ENCODE measurements at places on chromosomes 3 and 15. TPM values are rescaled to one million over a fixed set of nuclear protein-coding genes. Genes with fewer than 3 reads are reported as not detected.
A peak's percentile ranks its signal among the peaks of the same experiment; 100 is the strongest.

Gene MUSTN1
- total RNA-seq, result 1,130 TPM

DNA sequence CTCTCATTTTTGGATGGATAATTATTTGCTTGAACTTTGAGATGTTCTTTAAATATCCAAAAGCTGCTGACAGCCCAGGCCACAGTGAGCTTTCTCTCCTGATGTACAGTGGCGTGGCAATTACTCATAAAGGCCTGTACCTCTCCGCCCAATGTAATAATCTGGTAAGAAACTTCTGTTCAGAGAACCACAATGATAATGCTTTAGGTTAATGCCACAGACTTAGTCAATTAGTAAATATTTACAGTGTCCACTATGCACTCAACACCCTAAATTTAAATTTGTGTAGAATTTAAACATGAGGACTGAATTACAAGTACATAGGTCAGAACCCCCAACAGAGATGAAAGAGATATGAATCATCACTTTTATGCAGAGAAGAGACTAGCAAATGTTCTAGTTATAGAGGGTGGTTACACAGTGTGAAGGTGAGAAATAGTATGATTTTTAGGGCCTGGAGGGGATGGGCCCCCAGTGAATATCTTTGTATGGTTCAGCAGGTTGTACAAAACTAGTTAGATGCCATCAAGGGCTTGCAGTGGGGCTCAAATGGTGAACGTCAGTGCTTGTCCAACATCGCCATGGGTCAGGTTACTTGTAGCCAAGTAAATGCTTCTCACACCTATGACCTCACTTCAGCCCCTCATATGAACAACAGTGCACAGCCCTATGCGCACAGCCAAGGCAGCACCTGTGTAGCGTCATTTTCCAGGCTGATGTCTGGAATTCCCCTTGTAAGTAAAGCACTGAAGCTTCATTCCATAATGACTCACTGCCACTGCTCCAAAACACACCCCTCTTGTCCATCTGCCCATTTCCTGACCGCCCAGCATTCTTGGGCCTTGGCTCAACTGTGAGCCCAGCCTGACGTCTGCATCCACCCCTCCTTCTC is 13.3 kb downstream of the ABHD2 start:
- DNase-seq, result peak; percentile 79

Gene RPL14
- total RNA-seq, result 1,323 TPM

- DNase-seq, result no peak
Measured at GRCh38 chr3:69426291-69426966, 40.5 kb upstream of the FRMD4B start.

Gene GMNC
- not detected for total RNA-seq

Gene DPP8
- 39.6 TPM for total RNA-seq

DNA sequence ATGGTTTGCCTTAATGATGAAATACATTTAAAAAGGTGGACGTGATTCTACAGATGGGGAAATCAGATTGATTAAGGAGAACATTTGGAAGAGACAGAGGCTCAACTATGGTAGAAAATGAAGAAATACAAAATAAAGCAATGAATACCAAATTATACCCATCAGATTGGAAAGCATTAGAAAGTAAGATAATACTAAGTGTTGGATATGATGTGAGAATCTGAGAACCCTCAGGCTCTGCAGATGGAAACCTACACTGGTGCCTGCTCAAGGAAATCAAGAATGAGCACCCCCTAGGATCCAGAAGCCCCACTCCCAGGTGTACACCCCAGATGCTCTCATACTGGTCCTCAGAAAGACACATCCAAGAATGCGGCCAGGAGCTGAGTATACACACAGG is 4.6 kb downstream of the FAM174B start:
- DNase-seq, result no peak

Gene SV2B
- total RNA-seq, result 2.1 TPM

Gene SETD5
- 64.9 TPM for total RNA-seq

Gene CHRNA3
- total RNA-seq, result not detected

Gene FSTL1
- total RNA-seq, result 43.9 TPM

DNA sequence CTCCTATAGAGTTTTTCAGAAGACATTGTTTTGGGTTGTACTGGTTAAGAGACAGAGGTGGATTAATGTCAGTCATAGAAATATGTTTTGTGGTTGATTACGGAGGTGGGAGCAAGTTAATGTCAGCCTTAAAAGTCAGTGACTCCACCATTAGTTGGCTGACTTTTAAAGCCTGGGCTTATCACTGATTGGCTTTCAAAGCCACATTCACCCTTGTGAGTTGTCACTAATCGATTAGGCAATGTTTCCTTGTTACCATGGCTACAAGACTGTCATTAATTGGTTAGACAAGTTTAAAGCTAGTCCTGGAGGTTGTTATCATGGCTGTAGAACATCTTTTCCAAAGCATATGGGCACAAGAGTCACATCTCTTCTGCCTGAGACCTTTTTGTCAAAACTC is 73.0 kb downstream of the NEO1 start:
- no peak for DNase-seq

GRCh38 chr3:177144922-177145321 is 52.4 kb downstream of the TBL1XR1 start:
- no peak for DNase-seq

Gene WDR6
- 63.5 TPM for total RNA-seq

- peak; percentile 66 for DNase-seq
Measured at GRCh38 chr15:63599401-63600000, 2.3 kb downstream of the FBXL22 start.

GRCh38 chr15:55267401-55268175 is 22.0 kb downstream of the RAB27A start:
- peak; percentile 61 for DNase-seq

DNA sequence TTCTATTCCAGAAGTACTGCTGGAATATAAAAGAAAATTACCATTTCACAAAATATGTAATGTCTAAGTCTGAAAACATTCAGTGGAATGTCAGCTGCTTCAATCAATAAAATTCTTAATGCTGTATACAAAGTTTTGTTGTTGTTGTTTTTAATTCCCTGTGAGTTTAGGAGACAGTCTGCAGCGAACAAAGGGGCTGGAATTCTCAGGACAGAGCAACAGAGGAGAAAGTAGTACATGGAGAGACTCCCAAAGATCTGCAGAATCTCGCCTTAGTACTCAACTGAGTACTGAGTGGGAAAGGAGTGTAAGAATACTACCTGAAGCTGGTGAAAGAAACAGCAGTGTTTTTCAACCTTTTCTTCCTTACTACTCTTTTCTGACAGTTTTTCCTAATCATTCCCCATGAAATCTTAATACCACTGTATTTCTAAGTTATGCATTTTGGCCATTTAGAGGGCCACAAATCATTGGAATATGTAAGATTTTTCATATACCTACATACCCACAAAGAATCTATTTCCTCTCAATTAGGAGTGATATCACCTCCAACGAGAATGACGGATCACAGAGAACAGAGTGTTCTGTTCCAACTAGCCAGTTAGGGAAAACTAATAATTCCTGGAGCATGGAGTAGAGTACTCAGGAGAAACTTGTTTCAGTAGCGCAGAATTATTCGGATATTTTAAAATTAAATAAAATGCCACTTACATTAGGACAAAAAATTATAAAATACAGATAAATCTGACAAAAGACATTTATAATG is 16.0 kb downstream of the ANKRD28 start:
- DNase-seq, result no peak

GRCh38 chr3:5840056-5840455 is 652.5 kb downstream of the EDEM1 start:
- DNase-seq, result no peak

Gene CHST2
- 2.1 TPM for total RNA-seq

GRCh38 chr3:84755860-84756259 is 202.9 kb upstream of the CADM2 start:
- DNase-seq, result no peak

Gene HTR3E
- not detected for total RNA-seq

DNA sequence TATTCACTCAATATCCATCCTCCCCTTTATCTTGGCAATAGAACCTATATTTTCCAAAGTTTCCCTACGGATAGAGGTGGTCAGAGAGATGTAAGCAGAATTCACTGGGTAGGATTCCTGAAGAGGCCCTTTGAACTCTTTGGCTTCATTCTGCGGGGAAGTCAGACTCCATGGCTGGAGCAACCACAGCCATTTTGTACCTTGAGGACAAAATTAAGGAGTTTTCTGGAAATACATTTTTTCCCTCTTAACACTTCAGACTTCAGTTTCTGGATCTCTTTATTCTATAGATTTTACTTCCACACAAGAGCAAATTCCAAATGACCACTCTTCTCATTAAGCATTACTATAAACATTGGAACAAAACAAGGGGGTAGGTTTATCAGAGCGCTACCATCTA is 43.3 kb downstream of the ADAMTS9 start:
- DNase-seq, result no peak

DNA sequence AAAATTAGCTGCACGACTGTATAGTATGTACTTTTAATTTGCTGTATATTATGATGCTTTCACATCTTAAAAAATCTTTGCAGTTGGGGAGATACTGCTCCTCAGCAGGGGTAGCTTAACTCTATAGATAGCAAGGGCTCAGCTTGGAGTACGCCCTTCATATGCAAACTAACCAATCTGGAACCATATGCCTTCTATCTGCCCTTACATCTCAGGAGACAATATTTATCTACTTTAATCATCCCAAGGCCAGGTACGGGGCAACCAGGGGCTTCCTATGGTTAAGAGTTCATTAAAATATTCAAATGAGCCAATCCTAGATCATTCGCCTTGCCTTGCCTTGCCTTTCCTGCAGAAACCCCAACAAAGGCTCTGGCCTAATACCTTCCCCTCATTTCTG is 204.1 kb upstream of the ZBTB20 start:
- DNase-seq, result no peak

Gene SPRED1
- 6.9 TPM for total RNA-seq

DNA sequence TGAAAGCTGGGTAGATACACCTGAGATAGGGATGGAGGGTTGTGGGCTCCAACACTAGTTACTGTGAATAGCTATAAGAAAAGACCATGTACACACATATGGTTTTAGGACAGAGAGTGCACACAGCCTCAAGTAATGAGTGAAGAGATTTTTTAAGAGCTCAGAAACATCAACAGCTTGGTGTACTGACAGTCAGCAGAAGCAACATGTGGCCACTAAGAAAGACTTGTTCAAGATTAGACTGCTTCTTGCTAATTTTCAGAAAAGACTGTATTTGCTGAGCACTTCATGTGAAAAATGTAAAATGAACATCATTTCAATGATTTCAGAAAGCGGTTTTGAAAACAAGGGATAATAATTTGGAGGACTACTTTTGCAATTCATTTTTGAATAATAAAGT is 10.3 kb downstream of the ANKRD28 start:
- no peak for DNase-seq

GRCh38 chr3:24012589-24013269 is 67.6 kb downstream of the NR1D2 start:
- DNase-seq, result no peak
